ENCODE measurements at places on chromosomes 16 and 17. TPM values are rescaled to one million over a fixed set of nuclear protein-coding genes. Genes with fewer than 3 reads are reported as not detected.

EDC4 gene
- polyA plus RNA-seq = 36.5 TPM

ZG16B gene
- polyA plus RNA-seq = 0.42 TPM

CDRT4 gene
- polyA plus RNA-seq = 0.45 TPM

ZNF385C gene
- 0.10 TPM for polyA plus RNA-seq

SLFN13 gene
- 7.3 TPM for polyA plus RNA-seq

PRR11 gene
- 80.3 TPM for polyA plus RNA-seq
